SJSA1 (cell line): ENCODE measurements at places on chromosomes 13 and 19.
A peak's percentile ranks its signal among the peaks of the same experiment; 100 is the strongest.

GRCh38 chr13:50268500-50268899, 253.3 kb downstream of the KCNRG start:
- DNase-seq = no peak

DNA sequence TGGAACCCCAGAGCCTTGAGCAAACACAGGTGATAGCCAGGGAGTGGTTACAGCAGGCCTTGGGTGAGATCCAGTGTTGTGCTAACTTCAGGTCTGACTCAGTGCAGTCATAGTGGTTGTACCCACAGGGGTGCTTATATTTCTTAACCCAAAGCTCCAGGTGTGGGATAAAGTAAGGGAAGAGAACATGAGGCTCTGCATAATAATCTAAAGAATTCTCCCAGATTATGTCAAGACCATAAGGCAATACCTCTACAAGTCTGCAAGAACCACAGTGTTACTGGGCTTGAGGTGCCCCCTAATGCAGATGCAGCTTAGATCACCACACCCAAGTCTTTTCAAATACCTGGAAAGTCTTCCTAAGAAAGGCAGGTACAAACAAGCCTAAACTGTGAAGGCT, 485.4 kb downstream of the RFC3 start:
- no peak for DNase-seq

DNA sequence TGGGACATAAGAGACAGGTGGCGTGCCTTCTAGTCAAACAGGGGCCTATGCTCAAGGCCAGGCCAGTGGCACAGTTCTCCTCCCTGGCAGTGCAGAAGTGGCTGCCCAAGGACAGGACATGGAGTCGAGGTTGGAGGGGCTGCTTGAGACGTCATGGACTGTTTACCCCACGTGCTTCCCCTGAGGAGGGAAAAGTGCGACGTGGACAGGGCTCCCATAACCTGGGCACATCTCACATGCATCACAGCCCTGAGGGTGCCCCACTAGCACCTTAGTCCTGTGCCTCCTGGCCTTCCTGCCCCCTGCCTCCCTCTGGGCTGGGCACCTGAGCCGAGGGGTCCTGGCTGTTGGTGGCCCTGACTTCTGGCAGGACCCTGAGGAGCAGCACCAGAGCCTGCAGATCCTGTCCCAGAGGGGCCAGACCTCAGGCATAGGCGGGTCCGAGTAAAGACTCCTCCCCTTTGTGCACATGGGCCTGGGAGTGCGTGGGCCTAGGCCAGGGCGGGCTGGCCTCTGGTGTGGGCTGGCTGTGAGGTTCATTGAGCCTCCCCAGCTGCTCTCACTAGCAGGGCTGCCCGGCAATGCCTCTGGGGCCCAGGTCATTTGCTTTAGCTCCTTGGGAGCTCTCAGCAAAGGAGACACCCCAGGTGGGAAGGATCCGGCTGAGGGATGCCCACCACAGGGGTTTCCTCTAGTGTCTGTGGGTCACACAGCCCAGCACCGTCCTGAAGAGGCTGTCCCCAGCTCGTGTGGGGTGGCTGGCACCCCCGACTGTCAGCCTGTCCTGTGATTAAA, 65.7 kb downstream of the CEBPG start:
- no peak for DNase-seq

DNA sequence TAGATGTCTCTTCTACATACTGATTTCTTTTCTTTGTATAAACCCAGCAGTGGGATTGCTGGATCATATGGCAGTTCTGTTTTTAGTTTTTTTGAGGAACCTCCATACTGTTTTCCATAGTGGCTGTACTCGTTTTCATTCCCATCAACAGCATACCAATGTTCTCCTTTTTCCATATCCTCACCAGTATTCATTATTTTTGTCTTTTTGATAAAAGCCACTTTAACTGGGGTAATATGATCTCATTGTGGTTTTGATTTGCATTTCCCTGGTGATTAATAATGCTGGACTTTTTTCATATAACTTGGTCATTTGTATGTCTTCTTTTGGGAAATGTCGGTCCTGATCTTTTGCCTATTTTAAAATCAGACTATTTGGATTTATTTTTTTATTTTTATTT, 108.5 kb downstream of the PAN3 start:
- DNase-seq = no peak

DNA sequence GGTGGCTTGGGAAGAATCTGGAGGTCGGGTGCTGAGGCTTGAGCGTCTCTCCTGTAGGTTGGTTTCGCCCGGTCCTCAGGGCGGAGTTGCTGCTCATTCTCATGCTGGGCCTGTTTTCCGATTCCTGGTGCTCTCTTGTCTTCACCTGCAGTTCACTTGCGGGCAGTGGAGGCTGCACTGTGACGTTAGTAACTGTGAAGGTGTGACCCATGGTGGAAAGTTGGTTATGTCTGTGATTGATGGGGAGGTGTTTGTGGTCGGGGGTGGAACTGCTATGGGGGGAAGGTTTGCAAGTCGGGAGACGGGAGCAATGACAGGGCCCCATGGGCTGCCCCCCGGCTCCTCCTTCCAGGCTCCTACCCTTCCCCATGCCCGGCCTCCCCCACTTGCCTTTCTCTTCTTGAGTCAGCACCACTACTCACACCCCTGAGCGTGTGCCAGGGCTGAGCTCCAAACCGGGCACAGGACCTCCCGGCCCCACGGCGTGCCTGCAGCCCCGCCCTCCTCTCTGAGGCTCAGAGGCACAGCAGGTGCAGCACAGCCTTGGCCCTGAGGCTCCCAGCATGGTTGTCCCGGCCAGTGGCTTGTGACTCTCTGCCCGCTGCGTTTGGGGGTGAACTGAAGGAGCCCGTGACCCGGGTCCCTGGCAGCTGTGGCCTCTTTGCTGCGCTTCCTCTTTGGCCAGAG, 79.1 kb downstream of the ATP11A start:
- DNase-seq = no peak

DNA sequence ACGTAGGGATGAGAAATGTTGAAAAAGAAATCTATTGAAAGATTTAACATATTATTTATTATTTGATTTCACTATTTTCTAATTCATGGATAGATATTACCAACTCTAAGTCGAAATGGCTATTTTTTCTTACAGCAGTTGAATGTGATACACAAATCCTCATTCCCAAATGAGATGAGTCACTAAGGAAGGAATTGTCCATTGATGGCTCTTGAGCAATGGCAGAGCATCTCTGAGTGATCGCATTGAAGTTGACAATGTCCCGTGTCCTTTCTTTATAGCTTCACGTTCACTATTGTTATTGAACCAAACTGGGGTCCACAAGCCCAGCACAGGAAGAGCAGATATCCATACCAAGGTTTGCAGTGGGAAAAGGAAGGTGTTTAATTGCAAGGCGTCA, 648.3 kb upstream of the SPRY2 start:
- DNase-seq = no peak

DNA sequence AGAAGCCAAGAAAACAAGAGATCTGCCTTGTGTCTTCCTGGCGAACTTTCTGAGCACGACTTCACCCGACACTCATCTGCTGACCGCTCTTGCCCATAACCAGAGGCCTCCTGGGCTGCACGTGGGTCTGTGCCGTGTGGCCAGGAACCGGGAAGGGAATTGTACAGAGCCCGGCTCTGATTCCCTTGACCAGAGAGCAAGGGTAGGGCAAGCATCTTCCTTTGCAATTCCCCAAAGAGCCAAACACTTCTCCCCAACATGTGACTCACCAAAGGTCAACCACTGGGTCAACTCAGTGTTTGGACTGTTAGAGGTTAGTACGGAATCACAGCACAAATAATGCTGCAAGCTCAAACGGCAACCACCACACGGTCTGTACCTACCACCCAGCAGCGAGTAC, 48.9 kb downstream of the KLF2 start:
- peak; percentile 87 for DNase-seq

GRCh38 chr13:30022796-30023195, 172.4 kb upstream of the UBL3 start:
- no peak for DNase-seq
